GM12892 (cell line): ENCODE measurements at places on chromosomes 11 and 22.
A peak's percentile ranks its signal among the peaks of the same experiment; 100 is the strongest.

GRCh38 chr11:122601141-122602125, 54.1 kb upstream of the UBASH3B start:
- no peak for DNase-seq

DNA sequence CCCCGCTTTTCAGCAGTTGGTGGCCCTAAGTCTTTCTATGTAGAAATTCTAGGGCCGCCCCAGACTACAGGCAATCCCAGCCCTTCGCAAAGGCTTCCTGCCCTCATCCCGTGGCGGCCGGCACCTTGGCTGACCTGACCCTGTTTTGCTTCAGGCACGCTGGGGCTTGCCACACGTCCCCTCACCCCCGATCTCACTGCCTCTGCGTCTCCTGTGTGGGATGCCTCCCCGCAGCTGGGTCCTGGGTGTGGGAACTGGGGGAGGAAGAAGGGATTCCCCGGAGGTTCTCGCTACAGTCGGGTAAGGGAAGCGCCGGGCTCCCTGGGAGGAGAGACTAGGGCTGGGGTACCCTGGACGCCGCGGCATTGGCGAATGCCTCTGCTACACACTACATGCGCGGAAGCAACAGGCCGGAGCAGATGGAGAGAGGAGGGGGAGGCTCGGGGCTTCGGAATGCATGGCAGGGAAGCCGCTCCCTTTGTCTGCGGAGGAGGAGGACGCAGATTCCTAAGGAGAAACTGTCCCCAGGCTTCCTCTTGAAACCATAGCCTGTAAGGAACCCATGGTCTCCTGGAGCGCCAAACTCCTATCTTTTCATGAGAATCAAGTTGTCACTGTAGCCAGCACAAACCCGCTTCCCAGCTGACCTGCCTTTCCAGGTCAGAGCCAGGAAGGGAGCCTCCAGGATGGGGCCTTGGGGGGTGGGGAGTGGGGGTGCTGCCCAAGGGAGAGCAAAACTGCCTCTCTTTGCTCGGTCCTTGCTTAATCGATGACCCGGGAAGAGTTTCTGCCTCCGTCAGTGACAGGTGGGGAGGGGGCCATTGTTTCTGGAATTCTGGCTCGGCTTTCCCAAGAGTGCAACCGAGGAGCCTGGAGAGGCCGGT, 1.4 kb downstream of the DTX4 start:
- no peak for DNase-seq

DNA sequence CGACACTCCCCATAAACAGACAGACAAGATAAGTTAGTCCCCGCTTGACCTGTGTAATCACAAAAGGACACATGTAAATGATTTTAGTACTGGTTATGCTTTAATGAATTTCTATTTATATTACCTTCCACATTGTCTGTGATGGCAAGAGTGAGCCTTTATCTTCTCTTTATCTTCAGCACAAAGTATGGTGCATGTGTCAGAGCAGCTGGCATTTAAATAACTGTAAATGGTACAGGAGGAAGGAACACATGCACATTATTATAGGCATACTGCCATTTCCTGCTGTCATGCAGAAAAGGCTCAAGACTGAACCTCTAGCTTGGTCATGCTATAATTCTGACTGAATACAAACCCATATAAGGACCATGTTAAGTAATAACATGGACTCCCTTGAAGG, 1342.7 kb upstream of the TENM4 start:
- DNase-seq = no peak

GRCh38 chr11:117970400-117971024, 15.7 kb upstream of the IL10RA start:
- no peak for DNase-seq

- no peak for DNase-seq
These were observed 7.2 kb downstream of the SNAP29 start for GRCh38 chr22:20865875-20866445.

- DNase-seq = no peak
These were observed 69.8 kb downstream of the RELT start for GRCh38 chr11:73445980-73446379.

- peak; percentile 96 for DNase-seq
These were observed 902 bp downstream of the RASGRP2 start for GRCh38 chr11:64742889-64743590.

DNA sequence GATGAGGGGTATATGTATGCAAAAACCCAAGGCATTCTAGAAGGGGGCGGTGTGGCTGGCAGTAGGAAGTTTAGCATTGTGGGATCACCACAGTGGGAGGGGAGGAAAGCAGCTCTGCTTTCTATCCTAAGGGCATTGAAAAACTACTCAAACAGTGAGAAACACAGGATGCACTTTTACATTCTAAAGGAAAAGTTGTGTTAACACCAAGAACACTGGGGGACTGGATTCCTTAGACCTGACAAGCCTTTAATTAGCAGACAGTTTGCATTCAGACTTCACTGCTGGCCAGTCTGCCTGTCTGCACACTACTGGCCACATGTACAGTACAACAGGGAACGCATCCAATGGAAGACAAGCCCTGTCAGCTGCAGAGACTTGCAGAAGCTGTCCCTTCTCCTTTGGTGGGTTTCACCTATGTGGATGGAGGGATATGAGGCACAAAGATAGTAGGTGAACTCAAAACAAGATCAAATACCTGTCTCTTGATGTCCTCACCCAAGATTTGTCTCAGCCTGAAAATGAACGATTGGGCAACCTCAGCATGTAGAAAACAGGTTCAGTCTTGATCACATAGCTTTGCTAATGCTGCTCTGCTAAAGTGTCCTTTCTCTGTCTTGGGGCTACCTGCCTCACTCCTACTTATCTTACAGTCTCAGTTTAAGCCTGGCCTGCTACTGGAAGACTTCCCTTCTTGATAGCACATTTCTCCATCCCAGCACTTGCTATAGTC, 64.8 kb downstream of the TENM4 start:
- no peak for DNase-seq

GRCh38 chr11:84825106-84825660, 802.0 kb downstream of the DLG2 start:
- no peak for DNase-seq

DNA sequence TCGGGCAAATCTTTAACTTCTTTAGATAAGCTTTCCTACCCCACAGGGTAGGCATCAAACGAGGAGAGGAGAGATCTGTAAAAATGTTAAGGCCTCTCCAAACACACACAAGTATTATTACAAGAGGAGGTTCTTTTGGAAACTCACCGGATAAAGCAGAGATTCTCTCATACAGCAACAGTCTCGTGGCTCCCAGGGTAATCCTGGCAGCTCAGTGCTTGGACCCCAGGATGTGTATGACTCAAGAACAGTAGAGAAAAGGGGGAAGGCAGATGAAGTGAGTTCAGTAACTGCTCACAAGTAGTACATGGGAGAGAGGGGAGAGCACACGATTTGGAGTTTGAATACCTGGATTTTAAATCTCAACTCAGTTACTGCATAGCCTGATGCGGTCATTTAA, 120.9 kb downstream of the FEZ1 start:
- no peak for DNase-seq

DNA sequence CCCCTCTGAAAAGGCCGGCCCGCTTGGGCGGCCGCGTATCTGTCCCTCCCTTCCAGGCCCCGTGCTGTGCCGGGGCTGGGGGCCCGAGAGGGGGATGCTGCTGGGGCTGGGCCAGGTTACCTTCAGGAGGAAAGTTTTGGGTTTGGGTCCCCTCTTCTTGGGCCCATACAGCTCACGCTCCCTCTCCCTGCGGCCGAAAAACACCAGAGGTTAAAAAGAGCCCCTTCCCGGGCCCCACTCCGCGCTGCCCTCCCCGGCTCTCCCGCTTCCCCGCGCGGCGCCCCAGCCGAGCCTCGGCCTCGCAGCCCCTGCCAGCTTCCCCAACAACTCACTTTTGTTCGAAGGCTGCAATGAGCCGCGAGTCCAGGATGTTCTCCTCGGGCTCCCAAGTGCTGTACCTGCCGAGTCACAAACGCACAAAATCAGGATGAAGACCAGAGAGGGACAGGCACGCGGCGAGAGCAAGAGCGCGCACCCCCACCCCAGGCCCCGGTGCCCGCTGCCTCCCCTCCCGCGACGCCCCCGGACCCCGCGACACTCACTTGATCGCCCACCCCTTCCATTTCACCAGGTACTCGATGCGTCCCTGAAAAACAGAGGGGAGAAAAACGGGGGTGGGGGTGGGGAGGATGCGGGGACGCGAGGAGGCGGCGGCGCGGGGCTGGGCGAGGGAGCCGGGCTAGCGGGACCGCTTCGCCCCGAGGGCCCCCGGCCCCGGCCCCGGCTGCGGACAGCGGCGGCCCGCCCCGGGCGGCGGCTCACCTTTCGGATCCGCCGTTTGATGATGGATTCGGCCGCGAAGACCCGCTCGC, 450 bp downstream of the CBX6 start:
- no peak for DNase-seq

GRCh38 chr11:122733318-122733717, 77.8 kb downstream of the UBASH3B start:
- DNase-seq = no peak

DNA sequence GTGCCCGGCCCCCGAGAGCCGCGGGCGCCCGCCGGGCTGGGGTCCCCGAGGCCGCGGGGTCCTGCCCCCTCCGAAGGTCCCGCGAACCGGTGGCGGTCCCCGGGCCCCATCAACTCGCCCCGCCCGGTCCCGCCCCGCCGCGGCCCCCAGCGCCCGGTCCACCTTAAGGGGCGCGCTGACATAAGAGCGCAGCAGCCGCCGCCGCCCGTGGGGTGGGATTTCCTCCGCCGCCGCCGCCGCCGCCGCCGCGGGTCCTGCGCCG, at the start of gene ZDHHC8:
Gene ZDHHC8 (plus strand): TSS at position 208 of the 262 bp plus-strand sequence. CDS start 144 bp downstream, outside the sequence.
- DNase-seq = peak; percentile 63

DNA sequence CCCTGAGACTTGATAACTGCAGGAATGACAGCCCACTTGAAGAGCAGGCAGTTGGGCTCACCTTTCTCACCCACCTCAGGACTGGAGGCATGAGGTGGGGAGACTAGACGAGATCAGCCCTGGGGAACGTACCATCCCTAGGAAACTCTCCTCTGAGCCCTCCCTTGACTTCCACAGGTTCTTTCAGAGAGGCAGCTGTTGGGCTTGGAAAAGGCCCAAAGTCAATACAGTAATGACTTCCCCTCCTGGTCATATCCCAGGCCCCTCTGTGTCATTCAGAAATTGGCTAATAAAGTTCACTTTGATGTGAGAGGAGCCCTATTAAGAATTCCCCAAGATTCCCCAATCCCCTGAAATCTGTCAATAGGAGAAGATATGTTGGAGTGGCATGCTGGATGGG, 5.8 kb upstream of the NECTIN1 start:
- no peak for DNase-seq

GRCh38 chr22:26401726-26402125, 27.3 kb upstream of the ASPHD2 start:
- DNase-seq = no peak
